GM06990 (cell line): ENCODE measurements at places on chromosomes 2 and 18.
A peak's percentile ranks its signal among the peaks of the same experiment; 100 is the strongest.

DNA sequence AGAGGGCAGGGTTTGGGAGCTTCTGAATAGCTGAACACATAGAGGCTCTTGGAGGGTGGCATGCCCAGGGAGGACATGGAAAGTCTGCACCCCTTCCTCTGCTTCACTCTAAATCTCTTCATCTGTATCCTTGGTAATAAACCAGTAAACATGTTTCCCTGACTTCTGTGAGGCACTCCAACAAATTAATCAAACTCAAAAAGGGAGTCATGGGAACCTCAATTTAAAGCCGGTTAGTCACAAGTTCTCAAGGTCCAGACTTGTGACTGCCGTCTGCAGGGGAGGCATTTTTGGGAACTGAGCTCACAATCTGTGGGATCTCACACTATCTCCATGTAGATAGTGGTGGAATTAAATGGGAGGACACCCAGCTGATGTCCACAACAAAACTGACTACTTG lies 33.1 kb upstream of the STON1 start:
- DNase-seq = no peak

DNA sequence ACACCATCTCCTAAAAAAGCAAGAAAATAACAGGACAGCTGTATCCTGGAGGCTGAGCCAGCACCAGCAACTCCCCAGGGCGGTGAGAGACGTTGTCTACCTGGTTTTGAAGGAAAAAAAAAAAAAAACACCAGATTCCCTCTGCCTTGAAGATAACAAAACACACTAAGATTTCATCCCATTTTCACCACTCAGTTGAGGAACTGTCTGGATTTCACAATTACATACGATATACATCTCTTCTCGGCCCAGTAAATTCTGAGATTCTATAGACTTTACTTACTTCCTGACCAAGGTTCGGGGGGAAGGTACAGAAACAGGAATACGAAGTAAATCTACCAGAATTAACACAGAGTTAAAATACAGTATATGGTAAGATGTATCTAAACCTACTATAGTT lies 8.5 kb downstream of the ZNF516 start:
- no peak for DNase-seq

DNA sequence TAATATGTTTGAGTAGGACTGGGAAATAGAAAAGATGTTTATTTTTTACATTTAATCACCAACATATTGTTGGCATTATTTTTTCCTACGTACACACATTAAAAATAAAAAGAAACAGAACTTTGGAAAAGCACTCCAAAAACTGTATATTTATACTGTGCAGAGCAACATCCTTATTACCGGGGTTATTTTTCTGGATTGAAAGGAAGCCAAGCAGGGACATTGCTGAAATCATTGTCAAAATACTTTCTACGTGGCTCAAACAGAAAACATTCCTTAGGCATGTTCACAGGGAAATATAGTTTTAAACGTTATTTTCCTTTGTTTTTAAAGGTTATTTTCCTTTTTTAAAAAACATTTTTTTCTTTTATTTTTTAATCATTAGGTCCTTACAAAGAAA lies 315.0 kb upstream of the SMIM21 start:
- no peak for DNase-seq

- no peak for DNase-seq
These were observed 68.2 kb upstream of the NOSTRIN start for GRCh38 chr2:168734199-168734760.

DNA sequence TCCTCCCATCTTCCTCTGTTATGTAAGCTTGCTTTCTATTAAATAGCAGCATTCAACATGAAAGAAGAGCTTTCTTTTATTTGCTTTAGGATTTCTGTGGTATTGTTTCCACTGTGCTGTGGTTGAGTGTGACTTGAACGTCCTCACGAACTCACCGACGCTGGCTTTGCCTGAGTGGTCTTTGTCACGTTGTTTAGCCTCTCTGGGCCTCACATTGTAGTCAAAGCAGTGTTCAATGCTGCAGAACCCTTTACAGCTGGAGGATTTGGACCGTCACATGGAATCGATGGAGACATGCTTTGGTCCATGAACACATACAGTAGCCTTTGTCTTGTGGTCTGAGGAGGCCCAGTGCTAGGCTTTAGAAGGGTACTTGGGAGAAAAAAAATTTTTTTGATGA lies 66.3 kb downstream of the TANC1 start:
- no peak for DNase-seq

GRCh38 chr18:62610351-62610700 lies 87.5 kb downstream of the ZCCHC2 start:
- DNase-seq = no peak

GRCh38 chr2:24761866-24762265 lies 31.3 kb downstream of the PTRHD1 start:
- no peak for DNase-seq

DNA sequence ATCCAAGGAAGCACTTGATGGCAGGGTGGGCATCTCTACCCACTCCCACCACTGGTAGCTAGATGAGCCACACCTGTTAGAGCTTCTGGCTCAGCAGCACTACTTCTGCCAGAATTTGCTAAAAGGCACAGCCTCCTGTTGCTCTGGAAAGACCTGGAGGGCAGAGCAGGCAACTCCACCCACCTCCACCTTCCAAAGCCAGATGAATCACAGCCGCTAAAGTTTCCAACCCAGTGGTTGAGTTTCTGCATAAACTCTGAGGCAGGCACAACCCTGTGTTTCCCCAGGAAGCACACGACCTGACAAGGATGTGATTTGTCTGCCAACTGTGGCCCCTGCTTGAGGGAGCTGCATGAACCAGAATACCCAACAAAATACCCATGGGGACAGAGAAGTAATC lies 111.6 kb upstream of the GCFC2 start:
- no peak for DNase-seq

DNA sequence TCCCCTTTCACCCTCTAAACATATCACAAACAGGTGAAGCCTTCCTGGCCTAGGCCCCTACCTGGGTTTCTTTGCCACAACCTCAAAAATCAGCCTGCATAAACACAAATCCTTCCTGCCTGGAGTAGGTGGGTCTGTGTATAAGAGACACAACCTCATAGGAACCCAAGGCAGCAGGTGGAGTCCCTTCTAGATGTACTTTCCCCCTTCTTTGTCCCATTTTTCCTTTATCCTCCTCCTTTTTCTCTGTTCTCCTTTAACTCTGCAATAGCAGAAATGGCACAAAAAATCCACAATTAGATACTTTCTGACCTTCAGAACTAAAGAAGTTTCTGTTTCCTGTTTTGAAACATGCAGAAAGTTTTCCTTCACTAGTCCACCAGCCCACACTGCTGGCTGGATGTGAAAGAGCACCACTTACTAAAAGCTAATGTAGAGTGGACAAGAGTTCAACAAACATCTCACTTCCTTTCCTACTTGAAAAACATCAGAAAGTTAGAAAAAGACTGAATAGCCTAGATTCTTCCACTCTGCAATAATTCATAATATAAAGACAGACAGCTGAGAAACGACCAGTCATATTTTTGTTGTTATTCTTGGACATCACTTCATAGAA lies 11.2 kb downstream of the SLC40A1 start:
- no peak for DNase-seq

DNA sequence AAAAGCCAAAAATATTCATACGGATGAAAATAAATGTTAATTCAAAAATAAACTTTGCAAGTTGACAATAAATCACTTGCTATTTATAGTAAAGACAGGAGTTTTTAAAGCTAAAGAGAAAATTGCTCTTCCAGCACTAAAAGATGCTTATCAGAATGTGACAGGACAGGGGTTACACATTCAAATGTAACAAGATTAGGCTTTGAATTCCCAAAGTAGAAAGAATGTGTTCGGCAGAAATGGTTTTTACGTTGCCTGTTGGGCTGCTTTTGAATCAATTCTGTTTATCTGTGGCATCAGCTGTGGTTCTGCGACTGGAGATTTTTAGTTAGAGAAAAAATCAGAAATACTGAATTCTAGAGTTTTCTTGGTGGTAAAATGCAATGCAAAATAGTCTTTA lies 669.4 kb downstream of the CPS1 start:
- no peak for DNase-seq

- DNase-seq = no peak
These were observed 74.3 kb downstream of the THADA start for GRCh38 chr2:43521568-43521967.

- DNase-seq = no peak
These were observed 216.8 kb downstream of the PID1 start for GRCh38 chr2:229054311-229054710.

- DNase-seq = no peak
These were observed 76.4 kb upstream of the CNGA3 start for GRCh38 chr2:98269830-98270229.

GRCh38 chr2:42196070-42196402 lies 26.9 kb downstream of the EML4 start:
- DNase-seq = no peak

- no peak for DNase-seq
These were observed 631 bp downstream of the RPL31 start for GRCh38 chr2:101002562-101003277.

GRCh38 chr2:162126111-162126519 lies 25.9 kb downstream of the GCG start:
- DNase-seq = peak; percentile 57

DNA sequence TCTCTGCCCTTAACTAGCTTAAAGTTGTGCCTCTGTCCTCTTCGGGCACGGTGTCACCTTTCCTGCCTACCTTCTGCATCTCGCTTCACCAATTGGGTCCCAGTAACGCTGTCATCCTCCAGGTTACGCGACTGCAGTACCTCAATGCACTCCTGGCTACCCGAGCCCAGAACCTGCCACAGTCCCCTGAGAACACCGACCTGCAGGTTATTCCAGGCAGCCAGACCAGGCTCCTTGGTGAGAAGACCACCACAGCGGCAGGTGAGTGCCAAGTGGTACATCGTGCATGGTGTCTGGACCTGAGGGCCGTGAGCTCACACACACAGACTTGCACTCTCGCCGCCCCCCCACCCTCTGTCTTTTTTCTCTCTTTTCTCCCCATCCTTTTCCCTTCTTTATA lies 12.8 kb downstream of the CNNM3 start:
- no peak for DNase-seq

DNA sequence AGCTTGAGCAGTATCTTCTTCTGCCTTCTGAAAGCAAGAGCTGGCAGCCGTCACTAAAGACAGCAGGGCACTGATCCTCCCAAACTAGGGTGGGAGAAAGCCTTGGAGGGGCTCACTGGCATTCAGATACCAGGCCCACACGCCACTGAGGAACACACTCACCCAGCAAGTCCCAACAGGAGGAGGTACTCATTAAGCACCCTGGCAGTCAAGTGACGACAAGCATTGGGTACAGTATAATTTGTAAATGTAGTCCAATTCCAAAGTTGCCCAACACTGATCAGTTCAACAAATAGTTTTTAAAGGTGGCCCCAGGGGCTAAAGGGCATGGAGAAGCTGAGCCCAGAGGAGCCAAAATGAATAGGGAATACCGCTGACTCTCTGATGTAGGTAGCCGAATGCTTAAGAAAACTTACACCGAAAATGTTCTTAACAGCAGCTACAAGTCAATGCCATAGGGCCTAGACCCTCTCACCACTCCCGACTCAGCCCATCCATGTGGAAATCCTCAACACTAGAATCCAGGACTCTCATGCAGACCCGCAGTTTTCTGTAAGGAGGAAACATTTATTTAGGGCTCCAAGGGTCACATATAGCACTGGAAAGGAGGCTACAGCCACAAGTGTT lies 9.9 kb downstream of the LIMS2 start:
- DNase-seq = no peak

- DNase-seq = no peak
These were observed 726 bp upstream of the SS18 start for GRCh38 chr18:26091047-26091630.

DNA sequence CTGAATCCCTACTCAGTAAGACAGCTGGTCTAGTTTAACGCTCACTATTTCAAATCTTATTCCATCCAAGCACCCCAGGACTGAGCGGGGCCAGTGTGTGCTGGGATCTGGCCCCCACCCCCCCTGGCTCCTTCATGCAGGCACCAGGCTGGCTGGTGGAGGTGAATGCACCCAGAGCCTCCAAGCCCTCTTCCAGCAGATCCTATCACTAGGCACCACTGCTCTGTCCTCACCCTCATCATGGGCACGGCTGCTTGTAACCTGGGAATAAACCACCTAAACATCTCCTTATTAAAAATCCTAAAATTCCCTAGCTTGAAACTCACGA lies 194.3 kb downstream of the ARL4C start:
- DNase-seq = no peak

- no peak for DNase-seq
These were observed 274.9 kb upstream of the GALNT5 start for GRCh38 chr2:156982615-156983014.

GRCh38 chr2:127932199-127932876 lies 46.6 kb upstream of the AMMECR1L start:
- DNase-seq = no peak

DNA sequence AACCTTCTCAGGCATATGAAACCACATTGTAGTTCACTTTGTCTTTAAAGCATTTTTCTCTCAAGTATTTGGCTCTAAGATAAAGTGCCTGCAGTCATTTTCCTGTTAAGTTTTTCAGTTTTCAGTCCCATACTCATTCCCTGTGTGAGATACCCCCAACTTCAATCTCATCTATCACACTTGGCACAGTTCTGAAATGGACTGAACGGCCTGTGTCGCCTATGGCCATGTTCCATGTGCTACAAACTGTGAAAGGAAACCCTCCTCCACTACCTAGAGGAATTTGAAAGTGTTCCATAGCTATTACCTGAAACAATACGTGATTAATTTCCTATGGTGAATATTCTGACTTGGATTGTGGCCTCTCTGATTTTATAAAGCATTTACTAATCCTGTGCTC lies 319.1 kb downstream of the CTNNA2 start:
- no peak for DNase-seq

- DNase-seq = no peak
These were observed 36.4 kb downstream of the TSN start for GRCh38 chr2:121791801-121792221.

DNA sequence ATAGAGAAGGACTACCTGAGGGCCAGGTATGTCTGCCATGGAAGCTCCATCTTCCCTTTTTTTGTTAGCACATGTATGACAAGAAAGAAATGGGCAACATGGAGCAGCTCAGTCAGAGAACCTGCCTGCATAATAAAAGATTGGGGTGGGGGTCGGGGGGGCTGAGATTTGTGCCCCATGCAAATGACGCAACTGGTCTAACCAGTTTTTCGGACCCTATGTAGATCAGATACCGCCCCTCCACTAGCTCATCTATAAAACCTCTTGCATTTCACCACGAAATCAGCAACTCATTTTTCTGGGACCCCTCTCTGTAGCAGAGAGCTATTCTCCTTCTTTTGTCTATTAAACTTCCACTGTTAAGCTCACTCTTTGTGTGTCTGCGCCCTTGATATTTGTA lies 657.2 kb downstream of the ERBB4 start:
- no peak for DNase-seq

- no peak for DNase-seq
These were observed 1324.1 kb upstream of the SLC39A10 start for GRCh38 chr2:194332799-194333490.

GRCh38 chr2:1686784-1687105 lies 57.6 kb downstream of the PXDN start:
- no peak for DNase-seq

DNA sequence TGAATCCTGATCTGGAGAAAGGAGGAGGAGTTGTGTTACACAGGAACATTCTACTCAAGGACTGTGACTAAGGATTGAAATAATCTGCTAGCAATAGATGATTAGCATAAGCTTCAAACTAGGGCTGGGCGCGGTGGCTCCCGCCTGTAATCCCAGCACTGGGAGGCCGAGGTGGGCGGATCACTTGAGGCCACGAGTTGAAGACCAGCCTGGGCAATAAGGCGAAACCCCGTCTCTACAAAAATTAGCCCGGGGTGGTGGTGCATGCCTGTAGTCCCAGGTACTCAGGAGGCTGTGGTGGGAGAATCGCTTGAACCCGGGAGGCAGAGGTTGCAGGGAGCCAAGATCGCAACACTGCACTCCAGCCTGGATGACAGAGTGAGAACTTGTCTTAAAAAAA lies 1.5 kb downstream of the TRMT61B start:
- no peak for DNase-seq

GRCh38 chr2:157777427-157777826 lies 98.7 kb downstream of the ACVR1 start:
- DNase-seq = no peak
